Fibroblast of skin of left biceps (primary cell): ENCODE measurements at places on chromosomes 11 and 22.

DNA sequence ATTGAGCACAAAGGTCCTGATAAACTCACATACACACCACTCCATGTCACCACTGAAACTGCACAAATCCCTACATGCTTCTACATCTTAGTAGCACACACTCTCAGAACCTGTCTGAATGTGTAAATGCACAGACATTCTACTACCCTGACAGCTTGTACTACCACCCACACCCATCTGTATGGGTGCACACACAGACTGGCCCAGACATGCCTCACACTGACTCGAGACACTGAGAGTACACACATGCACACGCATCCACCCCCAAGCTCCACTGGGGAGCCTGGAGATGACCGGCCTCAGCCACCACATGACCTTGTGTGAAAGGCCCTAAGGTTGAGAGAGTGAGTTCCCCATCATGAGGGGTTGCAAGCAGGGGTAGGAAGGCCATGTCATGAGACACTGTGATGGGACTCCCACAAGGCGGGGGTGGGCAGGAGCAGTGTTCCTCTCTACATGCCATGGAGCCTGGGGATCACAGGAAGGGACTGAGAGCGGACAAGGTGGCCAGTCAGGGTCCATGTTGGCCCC is 28.1 kb downstream of the ARAP1 start:
- DNase-seq = no peak

GRCh38 chr11:117435326-117435725 is 107.7 kb downstream of the CEP164 start:
- DNase-seq = no peak

DNA sequence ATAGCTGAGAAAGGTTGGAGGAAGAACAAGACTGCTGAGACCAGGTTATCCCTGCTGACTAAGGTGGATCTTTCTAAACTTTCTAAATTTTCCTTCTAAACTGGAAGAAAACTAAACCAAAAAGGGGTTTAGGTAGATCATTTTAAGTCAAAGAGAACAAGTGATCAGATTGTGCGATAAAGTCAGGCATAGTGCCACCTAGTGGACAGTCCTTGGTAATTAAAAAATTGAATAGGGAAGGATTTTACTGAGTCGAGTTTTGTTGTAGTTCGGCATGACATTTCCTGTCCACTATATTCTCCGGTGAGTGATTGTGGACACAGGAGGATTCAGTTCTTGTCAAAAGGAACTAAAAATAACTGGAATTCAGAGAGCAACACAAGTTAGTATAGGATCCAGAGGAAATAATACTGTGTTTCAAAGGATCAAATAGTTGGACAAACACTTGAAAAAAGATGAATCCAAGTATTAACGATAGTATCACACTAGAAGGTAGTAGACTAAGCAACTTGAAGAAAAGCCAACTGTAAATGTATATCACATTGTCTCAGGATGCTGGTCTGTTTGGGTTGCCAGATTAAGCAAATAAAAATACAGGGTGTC is 1236.4 kb downstream of the FAM181B start:
- DNase-seq = no peak

- DNase-seq = no peak
Measured at GRCh38 chr11:82872377-82873150, 27.7 kb downstream of the PRCP start.

DNA sequence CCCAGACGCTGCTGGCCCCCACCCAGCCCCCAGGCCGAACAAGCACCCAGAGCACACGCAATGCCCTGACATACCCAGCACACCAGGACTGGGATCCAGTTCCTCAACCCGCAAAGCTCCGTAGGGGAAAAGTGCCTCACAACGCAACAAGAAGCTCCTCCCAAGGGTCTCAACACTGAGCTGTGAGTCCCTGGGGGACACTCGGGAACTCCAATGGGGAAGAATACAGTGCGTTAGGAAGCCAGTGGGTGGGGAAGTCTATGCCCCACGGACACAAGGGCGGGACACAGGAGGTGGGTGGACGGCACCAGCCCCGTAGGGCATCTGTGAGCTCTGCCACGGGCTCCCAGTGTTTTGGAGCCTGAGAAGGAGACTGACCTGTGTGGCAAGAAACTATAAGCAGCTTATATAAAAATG is 1.6 kb downstream of the DEAF1 start:
- no peak for DNase-seq

- DNase-seq = no peak
Measured at GRCh38 chr22:48796310-48797015, 1031.2 kb downstream of the BRD1 start.

- DNase-seq = no peak
Measured at GRCh38 chr11:121145826-121146225, 44.8 kb downstream of the TECTA start.

- no peak for DNase-seq
Measured at GRCh38 chr11:67463680-67464410, 5.2 kb downstream of the TMEM134 start.

GRCh38 chr11:107562647-107563208 is 2.8 kb downstream of the ALKBH8 start:
- no peak for DNase-seq

GRCh38 chr11:74279256-74279655 is 32.2 kb downstream of the P4HA3 start:
- no peak for DNase-seq

GRCh38 chr22:37448516-37449127 is 21.3 kb upstream of the ELFN2 start:
- no peak for DNase-seq

GRCh38 chr11:8222820-8223512 is 40.7 kb downstream of the LMO1 start:
- DNase-seq = no peak

DNA sequence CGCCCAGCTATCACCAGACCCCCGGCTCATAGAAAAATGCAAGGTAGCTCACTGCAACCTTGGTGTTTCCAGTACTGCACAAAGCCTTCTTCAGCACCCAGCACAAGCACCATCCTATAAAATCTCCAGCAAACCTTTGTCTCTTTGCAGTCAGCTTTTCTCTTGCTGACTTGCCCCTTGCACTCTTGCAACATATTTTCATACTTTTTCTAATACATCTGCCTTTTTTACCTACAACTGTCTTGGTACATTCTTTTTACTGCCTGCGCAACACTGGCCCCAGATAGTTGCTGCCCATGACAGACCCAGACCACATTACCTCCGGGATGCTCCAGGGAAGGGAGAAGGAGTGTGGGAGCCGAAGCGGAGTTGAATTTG is 142.4 kb downstream of the MPPED1 start:
- DNase-seq = no peak

- DNase-seq = no peak
Measured at GRCh38 chr11:127119356-127119755, 118.8 kb upstream of the KIRREL3 start.

DNA sequence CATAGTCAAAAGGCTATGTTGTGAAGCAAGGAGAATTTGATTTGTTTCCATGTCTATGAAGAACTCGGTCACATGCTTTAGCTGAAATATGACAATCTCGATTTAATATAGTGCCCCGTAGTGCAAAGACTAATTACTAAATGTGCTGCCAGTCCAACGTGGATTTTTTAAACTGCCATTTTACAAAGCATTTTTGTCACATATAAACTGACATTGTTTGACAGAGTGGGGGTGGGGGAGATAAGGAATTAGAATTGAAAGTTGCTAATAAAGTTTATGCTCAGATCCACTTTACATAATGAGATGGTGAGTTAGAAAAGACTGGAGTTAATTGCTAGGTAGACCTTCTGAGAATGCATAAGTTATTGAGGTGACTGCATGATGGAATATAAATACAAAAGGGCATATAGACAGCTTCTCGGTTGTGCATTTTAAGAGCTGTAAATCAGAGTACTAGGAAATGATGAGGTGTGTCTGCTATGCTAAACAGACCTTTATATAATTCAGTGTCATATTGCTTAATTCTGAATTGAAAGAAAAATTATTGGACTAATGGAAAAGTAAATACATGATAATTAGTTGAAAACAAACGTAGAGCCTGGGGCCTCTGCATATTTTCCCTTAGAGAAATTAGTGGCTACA is 158.9 kb upstream of the MTNR1B start:
- no peak for DNase-seq

DNA sequence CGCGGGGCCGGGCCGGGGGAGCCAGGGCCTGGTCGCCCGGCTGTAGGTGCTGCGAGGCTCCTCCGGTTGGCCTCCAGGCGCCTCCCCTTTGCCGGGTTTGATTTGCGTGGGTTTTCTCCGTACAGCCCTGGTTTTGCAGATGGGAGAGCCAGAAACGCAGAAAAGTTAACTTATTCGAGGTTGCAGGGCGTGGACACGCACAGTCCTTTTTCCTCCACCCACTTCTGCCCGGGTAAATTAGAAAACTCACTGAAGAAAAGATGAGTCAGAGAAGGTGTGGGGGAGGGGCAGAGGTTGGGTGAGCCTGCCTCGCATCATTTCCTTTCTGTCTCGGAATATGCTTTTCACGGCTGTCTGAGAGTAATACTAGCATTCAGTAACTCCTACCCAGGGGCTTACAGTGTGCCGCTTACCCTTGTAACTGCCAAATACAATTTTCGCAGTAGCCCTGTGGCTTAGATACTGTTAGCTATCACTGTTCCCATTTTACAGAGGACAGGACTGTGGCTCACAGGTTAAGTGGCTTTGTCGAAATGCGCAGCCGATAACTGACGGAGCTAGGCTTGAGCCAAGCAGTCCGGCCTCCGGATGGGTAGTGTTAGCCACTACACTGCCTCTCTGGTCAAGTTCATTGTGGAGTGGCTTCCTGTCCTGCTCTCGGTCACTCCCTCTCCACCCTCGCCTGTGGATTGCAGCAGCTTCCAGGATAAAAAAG is 812 bp downstream of the FADD start:
- peak; percentile 44 for DNase-seq

- no peak for DNase-seq
Measured at GRCh38 chr11:10097615-10098014, 196.4 kb downstream of the SBF2 start.

- no peak for DNase-seq
Measured at GRCh38 chr11:64447831-64448598, 89.1 kb downstream of the RPS6KA4 start.

GRCh38 chr22:50274771-50275170 is 4.6 kb upstream of the MAPK11 start:
- DNase-seq = no peak

DNA sequence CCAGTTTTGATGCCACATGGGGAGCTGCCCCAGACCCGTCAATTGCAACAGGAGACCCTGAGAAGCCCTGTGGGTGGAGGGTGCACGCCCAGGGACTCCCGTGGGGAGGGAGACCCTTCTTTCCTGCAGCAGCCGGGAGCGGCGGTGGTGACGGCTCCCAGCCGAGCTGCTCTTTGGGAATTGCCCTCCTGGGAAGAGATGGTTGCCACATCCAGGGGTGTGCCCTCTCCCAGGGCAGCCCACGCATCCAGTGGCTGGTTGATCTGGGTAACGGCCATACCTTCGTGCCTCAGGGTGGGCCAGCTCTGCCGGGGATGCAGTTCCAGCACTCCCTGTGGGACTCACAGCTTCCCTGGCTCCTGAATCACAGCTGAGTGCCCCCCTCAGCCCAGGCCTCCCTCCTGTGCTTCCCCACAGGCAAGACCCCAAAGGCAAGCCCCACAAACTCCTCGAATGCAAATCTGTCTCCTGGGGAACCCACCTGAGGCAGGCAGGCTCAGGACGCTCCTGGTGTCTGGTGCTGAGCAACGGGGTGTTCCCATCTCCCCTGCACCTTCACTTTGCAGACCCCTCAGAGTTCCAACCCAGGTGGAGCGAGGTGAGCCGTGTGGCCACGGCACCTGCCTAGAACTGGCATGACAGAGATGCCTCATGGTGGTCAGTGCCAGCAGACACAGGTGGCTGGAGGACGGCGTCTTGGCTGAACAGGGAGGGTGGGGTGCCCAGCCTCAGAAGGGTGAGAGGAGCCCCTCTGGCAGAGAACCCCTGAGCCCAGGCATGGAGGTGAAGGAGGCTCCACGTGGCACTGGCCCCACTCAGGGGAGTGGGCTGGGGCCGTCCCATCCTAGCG is 1027.4 kb downstream of the BRD1 start:
- no peak for DNase-seq

- no peak for DNase-seq
Measured at GRCh38 chr11:26858098-26858497, 135.8 kb upstream of the FIBIN start.

- DNase-seq = no peak
Measured at GRCh38 chr11:61968758-61969390, 1.4 kb upstream of the FTH1 start.

DNA sequence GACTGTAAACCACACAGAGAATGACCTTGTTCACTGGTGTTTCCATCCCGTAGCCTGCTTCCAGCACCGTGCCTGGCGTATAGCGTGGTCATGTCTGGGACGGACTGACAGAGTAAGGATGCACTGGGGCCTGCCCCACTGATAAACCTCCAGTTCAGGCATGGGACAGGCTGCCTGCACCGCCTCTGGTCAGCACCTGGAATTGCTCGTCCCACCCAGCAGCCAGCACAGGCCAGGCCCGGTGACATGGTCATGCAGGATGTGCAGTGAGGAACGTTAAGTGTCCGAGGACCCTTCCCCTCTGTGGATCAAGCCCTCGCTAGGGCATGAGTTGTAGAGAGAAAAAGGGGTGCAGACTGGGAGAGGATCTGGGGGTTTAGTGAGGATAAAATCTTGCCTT is 44.8 kb downstream of the LMO1 start:
- no peak for DNase-seq

- DNase-seq = no peak
Measured at GRCh38 chr11:44622721-44623258, 57.3 kb downstream of the CD82 start.

GRCh38 chr11:116707161-116707629 is 65.6 kb downstream of the BUD13 start:
- no peak for DNase-seq

DNA sequence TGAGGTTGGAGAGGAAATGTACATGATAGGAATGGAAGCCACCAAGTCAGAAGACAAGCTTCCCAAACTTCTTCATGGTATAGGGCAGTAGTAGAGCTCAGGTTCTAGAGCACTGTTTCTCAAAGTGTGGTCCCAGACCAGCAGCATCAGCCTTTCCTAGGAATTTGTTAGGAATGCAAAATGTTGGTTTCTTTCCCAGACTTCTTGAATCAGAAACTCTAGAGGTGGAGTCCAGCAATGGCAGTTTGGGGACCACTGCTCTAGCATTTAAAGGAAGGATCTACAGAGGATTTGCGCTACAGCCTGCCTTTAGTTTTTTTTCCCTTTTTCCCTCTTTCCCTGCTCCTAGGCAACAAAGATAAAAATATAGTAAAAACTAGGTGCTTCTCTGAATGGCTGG is 17.0 kb upstream of the MMP12 start:
- peak; percentile 13 for DNase-seq
